ENCODE measurements at places on chromosomes 4 and X.

DNA sequence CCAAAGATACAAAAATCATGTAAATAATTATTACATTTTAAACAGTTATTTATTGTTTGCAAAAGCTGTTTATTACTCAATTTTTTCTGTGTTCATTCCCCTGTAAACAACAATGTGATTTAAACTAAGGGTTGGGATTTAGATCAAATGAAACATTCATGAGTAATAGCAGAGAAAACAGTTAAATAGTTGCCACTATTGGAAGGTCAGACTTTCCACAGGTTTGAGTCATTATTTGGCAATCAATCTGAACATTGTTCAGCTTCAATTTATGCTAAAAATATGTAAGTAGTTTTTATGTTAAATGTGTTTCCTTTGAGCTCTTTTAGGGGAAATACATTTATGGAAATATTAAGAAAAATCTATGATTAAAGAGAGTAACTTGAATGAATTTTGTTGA lies 144.9 kb downstream of the STIM2 start:
- peak; percentile 21 for DNase-seq

DNA sequence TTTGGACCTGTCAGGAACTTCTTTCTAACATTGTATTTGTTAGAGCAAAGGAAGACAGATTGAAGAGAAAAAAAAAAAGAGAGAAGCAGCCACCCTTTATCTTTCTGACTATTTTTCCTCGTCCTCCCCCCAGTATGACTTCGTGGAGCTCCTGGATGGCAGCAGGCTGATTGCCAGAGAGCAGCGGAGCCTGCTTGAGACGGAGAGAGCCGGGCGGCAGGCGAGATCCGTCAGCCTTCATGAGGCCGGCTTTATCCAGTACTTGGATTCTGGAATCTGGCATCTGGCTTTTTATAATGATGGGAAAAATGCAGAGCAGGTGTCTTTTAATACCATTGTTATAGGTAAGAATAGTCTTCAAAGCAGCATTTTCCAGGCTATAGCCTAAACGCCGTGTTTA lies 237.7 kb downstream of the DCTD start:
- no peak for DNase-seq

DNA sequence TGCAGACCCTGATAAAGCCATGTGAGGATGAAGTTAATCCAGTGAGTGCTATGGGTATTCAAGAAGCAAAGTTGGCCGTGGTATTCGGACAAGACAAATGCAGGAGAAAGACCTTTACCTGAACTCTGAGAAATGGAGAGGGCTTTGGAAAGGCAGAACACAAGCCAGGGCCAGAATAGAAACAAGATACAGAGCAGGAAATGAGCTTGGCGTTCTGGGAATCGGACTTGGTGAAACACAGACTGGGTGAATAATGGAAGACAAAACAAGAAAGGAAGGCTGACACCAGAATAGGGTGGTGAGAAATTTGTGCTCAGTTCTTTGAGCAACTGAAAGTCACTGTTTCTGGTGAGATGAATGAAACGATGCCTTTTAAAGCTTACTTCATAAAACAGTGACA lies 83.3 kb downstream of the VEGFC start:
- no peak for DNase-seq

GRCh38 chrX:42577936-42578470 lies 200.0 kb downstream of the PPP1R2C start:
- DNase-seq: no peak

GRCh38 chr4:6179362-6179761 lies 21.0 kb downstream of the JAKMIP1 start:
- DNase-seq: peak; percentile 87
